HS-27A (cell line): ENCODE measurements at places on chromosomes 12 and 14.

DNA sequence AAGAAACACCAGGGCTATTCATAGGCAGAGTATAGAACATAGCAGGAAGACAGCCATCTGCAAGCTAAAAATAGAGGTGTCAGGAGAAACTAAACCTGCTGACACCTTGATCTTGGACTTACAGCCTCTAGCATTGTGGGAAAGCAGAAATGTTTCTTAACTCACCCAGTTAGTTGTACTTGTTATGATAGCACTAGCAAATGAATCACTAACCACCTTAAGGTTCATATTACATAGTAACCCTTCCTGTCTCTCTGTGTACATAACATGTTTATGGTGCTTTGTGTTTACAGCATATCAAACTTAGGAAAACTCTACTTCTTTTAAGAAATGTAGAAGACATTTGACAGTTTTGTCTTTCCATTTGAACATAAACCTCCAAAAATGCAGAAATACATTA, 1031.3 kb downstream of the FSCB start:
- DNase-seq: no peak

DNA sequence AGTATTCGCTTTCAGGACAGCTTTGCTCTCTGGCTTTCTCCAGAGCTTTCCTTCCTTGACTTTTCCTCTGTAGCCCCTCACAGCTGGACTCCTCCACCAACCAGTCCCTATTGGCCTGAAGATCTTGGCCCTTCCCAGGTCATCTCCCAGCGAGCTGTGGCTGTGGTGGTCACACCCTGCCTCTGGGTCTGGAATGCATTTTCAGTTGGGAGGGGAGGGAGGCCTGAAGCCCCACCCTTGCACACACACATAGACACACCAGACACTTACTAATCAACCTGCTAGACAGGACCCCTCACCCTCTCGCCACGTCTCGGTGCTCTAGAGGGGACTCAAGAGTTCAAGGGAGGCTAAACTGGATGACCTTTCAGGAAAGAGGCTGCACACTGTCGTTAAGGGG, 13.9 kb downstream of the JDP2 start:
- no peak for DNase-seq

GRCh38 chr14:39175445-39176262, 600 bp downstream of the PNN start:
- no peak for DNase-seq

DNA sequence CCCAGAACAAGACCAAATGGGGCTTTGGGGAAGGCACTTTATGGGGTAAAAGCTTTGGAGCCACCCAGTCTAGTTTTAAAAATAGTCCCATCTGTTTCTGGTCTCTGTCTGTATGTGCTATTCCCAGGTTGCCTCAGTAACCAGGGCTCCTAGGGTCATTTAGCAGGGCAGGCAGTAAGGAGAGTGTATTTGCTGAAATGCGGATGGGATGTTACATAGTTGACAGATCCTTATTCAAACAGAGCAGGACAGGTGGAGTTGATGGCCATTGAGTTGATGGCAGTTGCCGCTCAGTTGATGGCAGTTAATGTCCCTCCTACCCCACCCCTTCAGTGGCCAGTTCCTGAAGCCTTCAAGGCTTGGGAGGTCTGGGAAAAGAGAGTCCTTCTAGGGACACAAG, 4.6 kb downstream of the ZC3H10 start:
- no peak for DNase-seq

DNA sequence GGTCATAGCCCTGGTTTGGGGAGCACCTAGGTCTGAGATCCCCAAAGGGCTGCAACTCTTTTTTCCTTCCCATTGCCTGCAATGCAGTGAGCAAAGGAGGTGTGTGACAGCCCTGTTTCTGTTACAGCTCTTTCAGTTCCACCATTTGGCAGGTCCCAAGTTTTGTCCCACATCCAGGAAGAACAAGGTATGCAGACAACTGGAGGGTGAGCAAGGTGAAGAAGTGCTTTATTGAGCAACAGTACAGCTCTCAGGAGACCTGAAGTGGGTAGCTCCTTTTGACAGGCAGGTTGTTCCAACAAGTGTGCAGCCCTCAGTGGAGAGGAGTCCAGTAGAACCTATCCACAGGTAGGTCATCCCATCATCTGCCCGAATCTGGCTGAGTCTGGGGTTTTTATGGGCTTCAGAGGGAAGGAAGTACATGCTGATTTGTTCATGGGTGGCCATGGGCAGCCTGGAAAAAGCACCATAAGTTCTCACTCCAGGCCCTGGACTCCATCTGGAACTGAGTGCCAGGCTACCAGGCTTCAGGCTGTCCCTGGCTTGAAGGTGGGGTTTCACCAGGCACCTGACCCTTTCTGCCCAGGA, 62.8 kb upstream of the NAV3 start:
- no peak for DNase-seq

- no peak for DNase-seq
These were observed 23.8 kb upstream of the PPP1CC start for GRCh38 chr12:110766311-110767154.

DNA sequence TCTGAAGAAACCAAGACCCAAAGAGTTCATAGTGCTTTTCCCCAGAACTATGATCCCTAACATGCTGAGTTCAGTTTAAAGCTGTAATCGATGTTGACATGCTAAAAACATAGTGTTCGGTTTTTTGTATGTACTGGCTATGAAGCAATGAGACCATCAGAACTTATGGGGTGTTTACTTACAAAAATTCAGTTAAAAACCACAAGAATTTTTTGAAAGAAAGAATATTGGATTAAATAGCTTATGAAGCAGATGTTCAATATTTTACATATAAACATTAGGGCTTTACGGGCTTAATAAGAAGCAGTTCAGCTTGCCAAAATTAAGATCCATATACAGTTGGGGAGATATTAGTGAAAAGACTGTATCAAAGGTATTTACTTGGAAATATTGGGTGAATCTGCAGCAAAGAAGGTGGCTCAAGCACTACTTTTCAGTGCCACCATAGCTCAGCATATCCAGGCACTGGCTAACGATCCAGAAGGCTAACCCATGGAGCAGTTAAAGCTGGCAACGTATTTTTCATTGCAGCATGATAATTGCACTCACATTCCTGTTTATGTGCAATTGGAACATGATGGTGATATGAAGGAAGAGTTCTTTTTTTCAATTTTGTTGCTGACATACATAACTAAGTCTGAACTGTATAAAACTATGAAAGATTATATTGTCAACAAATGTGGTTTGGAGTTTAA, 125.9 kb downstream of the EFCAB11 start:
- DNase-seq: no peak

DNA sequence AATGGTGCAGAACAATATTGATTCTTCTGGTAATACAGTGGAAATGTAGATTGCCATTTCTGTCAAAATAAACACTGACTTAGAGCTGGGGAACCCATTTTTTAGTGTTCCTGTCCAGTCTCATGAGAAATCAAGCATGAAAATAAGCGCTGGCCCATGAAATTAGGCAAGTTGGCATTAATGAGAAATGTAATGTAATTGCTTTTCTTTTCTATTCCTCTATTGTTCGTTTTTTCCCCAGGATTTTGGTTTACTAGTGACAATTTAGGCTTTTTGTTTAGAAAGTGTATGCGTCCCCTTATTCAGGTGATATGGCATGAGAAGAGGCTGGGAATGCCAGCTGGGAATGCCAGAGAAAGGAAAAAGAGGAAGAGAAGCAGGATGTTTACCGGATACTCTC, 64.4 kb upstream of the KICS2 start:
- no peak for DNase-seq

DNA sequence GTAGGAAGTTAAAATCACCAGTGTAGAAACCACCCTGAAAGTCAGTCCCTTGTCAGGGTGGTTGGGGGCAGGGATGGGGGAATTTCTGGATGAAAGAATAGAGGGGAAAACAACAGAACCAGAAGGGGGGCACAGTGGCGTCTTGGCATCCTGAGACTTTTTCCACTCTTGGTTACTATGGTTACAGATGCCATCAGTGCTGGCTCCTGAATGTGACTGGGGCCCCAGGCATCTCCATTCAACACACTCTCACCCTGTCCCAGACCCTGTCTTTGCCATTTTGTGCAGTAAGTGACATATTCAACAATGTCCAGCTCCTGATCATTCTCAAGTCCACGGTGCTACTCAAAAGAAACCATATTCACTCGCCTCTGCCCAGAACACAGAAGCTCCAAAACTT, 11.3 kb downstream of the KCNK10 start:
- DNase-seq: no peak

DNA sequence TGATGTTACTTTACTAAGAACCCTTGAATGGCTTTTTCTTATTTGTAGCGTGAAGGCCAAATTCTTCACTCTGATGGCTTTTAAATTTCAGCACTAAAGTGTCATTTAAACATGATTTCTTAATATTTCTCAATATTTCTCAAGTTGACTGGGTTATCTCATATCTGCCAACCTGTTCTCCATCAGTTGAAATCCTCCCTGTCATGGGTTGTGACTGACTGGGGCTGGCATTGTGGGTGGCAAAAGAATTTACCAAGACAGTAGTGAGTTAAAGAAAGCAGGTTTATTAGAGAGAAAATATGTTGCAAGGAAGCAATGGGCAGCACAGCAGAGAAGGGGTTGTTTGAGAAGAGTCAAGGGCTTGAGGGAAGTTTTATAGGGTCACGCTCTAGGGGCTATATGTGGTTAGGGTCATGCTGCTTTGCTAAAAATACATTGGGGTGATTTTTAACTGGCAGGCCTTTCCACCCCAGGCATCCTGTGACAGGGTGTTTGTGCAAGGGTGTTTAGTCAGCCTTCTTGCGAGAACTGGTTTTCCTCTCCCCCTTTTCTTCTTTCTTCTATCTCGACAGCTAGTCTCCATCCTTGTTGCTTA, 232.8 kb upstream of the SEL1L start:
- no peak for DNase-seq

DNA sequence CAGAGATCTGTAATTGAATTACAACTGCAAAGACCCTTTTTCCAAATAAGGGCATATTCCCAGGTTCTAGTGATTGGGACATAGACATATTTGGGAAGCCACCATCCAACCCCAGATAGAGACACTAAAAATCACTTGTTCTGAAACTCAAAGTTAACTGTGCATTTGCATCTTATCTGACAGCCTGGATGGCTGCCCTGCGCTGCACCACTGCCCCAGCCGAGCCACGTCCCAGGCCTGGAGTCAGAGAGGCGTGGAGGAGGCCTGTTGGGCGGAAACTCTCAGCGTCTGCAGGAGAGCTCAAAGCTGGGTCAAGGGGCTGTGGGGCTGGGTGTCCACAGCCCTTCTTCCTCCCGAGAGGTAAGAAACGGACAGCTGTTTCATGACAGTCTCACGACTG, 124.4 kb downstream of the RIMBP2 start:
- no peak for DNase-seq

GRCh38 chr14:85915711-85916110, 385.8 kb downstream of the FLRT2 start:
- DNase-seq: no peak

DNA sequence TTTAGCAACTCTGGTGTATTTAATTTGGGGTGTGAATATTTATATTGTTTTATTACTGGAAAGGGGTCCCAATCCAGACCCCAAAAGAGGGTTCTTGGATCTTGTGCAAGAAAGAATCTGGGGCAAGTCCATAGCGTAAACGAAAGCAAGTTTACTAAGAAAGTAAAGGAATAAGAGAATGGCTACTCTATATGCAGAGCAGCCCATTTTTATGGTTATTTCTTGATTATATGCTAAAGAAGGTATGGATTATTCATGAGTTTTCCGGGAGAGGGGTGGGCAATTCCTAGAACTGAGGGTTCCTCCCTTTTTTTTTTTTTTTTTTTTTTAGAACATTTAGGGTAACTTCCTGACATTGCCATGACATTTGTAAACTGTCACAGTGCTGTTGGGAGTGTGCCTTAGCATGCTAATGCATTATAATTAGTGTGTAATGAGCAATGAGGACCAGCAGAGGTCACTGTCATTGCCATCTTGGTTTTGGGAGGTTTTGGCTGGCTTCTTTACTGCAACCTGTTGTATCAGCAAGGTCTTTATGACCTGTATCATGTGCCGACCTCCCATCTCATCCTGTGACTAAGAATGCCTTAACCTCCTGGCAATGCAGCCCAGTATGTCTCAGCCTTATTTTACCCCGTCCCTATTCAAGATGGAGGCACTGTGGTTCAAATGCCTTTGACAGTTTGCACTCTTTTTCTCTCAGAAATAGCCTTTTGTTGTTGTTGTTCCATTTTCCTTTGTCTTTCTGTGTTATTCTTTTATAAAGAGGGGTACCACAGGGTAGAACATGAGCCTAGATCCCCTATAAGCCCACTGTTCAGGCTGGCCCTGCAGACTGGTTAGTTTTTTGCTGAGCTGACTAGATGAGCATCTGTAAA, 75.5 kb upstream of the DCD start:
- DNase-seq: no peak

- no peak for DNase-seq
These were observed 31.5 kb downstream of the NUMB start for GRCh38 chr14:73426877-73427276.

DNA sequence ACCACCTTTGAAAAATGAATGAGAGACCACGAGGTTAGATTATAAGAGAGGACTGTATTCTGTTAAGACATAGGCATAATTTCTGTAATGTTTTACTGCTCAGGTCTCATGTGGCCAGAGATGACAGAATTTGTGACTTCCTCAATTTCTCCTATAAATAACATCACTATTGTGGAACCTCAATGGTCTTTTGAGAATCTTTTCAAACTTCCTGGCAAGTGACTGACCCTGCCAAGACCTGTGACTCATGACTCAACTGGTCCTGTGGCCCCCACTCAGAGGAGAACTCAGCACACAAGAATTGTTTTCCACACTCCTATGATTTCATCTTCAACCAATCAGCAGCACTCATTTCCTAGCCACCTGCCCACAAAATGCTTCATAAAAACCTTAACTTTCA, 508.2 kb upstream of the ATP2B1 start:
- DNase-seq: peak; percentile 15

DNA sequence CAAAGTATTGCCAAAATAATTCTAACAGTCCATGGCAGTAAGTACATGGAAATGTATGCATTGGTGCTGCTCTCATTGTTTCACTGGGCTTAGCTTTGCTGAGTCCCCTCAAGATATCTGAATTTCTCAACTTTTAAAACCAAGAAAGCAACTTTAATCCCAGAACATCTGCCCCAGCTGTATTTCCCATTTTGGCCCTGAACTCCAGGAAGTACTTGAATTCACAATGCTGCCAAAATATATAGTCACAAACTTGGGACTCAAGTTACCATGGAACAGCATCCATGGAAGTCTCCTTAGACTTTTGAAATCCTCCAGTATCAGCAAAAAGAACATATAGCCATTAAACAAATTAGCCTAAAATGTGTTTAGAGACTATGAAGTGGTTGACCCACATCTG, 78.5 kb upstream of the FLRT2 start:
- DNase-seq: no peak

GRCh38 chr12:27572486-27573255, 48.7 kb downstream of the PPFIBP1 start:
- DNase-seq: no peak

GRCh38 chr12:92034858-92035401, 110.7 kb downstream of the BTG1 start:
- no peak for DNase-seq

DNA sequence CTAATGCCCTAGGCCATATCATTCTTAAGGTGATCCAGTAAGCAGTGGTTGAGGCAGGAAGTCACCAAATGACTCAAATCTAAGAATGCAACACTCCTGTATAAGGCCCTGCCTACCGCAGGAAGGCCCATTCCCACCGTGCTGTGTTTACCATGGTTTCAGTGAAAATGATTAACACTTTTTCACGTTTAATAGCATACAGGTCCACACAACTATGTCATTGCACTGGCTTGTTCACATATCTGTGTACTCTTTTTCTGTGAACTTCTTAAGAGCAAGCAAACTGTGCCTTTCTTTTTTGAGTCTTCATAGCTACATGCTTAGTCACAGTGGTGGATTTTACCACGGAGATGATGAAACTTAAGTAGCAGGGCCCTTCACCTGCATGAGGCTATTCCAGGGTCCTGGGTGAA, 214.9 kb downstream of the CNTN1 start:
- DNase-seq: no peak

GRCh38 chr14:77032844-77033621, 4.5 kb upstream of the IRF2BPL start:
- DNase-seq: peak; percentile 94
